ENCODE measurements at places on chromosomes 6 and 20.
A peak's percentile ranks its signal among the peaks of the same experiment; 100 is the strongest.

DNA sequence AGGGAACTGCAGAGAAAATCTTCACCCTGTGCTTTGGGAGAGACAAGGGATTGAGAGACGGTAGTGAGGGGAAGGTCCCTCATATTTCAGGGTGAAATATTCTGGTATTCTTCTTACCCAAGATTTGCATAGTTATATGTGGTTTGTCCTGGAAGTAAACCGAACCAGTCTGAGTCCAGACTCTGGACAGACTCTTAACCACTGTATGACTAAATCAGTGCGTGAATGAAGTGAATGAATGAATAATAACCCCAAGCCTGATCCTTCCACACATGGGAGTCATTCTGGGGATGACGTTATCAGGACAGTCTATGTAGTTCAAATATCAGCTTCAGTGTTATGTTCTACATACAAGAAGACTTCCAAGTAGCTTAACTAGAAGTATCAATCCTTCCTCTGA, 690.7 kb downstream of the KIF16B start:
- peak; percentile 10 for DNase-seq

- DNase-seq, result peak; percentile 56
Observed at GRCh38 chr20:16752901-16753300, 4.7 kb downstream of the OTOR start.

DNA sequence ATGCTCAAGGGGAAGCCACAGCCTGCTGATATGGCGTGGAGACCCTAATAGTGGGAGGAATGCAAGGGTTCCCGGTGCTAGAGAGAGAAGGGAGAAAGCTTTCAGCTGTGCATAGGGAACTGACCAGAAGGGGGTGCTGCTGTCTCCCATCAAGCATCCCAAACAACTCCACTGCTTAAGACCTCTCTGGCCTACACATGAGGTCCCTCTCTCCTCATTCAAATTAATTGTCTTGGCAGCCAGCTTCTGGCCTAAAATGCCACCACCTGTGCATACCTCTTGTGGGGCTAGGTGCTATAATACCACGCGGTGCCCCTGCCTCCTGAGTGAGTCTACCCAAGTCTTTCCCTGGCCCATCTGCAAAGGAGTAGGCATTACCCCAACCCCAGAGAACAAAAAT, 14.5 kb downstream of the ADISSP start:
- DNase-seq, result peak; percentile 64

- DNase-seq, result no peak
Observed at GRCh38 chr6:132511210-132511830, 1.6 kb downstream of the STX7 start.

DNA sequence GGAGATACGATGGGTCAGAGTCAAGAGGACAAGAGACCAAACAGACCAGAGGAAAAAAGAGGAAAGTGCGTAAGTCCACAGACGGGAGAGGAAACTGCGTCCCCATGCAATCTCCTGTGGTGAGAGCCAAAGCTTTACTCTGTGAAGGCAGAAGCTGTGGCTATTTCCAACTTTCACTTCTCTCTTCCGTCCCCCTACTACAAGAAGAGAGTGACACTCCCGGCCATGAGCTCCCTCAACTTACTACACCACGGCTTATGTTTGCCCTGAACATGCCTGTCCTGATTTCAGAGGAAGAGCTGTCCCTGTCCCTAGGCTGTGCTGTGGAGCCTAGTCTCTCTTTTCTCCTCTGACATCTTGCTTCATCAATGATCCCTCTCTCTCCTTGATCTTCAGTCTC, 11.5 kb upstream of the SSR1 start:
- no peak for DNase-seq

GRCh38 chr6:4308364-4308763, 173.0 kb upstream of the ECI2 start:
- peak; percentile 31 for DNase-seq

DNA sequence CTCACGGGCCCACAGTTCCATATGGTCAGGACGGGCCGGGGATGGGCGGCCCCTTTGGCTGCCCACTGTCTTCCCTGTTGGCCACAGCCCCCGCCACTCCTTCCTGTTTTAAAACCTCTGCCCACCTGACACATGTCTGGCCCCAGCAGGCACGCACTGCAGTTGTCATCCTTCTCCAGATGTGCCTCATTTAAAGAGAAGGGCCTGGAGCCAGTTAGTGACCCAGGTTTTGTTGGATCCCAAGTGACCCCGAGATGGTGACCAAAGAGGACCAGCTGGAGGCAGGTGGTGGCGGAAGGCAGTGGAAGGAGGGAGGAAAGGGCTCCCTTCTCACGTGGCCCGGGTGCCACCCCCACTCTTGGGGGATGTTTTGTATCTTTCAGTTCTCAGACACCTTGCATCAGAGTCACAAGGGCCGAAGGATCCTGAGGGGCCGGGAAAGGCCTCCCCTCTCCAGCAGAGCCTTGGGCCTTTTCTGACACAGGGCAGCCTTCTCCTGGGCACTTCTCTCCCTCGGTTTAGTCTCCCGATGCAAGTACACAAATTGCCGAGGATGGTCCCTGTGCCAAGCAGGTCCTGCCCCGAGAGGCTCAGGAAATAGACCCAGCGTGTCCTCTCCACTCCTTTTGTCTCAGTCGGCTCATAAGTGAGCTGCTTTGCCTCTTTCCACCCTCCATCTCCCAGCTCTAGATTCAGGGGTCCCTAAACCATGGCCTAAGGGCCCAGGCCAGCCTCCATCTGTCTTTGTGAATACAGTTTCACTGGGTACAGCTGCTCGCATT, 117.6 kb downstream of the SULF2 start:
- DNase-seq, result no peak

- DNase-seq, result no peak
Observed at GRCh38 chr6:36235309-36235708, 34.6 kb upstream of the PNPLA1 start.

- DNase-seq, result no peak
Observed at GRCh38 chr20:49886571-49887213, 28.6 kb downstream of the SPATA2 start.

- no peak for DNase-seq
Observed at GRCh38 chr20:904039-904545, 12.0 kb downstream of the ANGPT4 start.

DNA sequence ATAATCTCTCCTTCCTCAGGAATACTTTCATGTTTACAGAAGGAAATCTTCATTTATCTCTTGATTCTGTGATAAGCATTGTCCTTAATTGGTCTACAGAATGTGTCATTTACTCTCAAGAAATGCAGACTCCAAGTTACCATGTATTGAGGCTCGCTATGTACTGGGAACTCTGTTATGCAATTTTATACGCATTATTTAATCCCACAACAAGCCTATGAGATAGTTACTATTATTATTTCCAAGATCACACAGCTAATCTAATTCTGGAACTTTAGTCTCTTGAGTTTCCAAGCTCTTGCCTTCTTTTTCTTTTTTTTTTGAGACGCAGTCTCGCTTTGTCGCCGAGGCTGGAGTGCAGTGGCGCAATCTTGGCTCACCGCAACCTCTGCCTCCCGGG, 30.0 kb upstream of the RAB23 start:
- no peak for DNase-seq

- DNase-seq, result peak; percentile 63
Observed at GRCh38 chr6:80508885-80509630, 402.6 kb downstream of the BCKDHB start.

DNA sequence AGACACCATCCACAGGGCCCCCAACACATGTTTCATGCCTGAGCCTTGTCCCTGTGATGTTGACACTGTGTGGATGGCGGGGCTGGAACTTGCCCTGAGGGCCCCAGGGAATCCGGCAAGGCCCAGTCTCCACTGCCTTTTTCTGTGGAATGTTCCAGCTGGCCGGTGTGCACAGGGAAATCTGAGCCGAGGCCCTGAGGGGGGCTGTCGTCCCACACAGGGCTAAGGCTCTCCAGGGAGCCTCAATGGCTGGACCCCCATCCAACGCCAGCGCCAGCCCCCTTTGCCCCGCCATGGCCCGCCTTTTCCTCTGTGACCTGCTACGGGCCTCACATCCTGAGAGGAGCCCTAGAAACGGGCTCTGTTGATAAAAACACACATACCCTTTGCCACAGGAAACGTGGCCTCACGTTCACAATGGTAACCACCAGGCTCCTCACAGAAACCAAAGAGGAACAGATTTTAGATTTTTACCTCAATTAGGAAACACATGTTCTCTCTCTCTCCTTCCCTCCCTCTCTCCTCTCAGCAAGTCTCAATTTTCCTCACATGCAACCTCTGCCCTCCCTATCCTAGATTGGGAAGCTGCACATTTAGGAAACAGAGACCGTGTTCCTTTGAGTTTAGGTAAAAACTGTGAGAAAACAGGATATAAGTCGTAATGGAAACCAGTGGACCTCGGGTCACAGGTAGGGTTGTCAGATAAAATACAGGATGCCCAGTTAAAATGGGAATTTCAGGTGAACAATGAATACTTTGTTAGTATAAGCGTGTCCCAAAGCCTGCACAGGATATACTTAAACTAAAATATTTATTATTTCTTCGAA, 13.7 kb upstream of the ZNF831 start:
- no peak for DNase-seq

DNA sequence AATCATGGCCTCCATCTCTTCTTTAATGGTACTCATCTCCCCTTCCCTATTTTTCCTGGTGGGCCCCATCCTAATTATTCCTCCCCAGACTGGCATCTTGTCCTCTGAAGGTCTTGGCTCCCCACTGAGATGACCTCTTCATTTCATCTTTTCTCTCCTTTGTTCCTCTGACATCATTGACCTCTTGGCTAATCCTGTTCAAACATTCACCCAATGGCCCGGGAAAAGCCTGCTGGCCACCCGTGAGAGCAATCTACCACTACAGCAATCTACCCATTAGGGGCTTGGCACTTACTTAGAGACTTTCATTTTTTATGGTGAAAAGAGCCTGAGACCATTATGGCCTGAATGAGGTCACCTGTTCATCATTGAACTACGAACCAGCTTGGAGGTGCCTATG, 130.8 kb downstream of the DNAH8 start:
- no peak for DNase-seq

GRCh38 chr20:19540392-19540791, 217.7 kb upstream of the RIN2 start:
- DNase-seq, result no peak

GRCh38 chr20:5085380-5085779, 34.4 kb downstream of the PCNA start:
- DNase-seq, result no peak

DNA sequence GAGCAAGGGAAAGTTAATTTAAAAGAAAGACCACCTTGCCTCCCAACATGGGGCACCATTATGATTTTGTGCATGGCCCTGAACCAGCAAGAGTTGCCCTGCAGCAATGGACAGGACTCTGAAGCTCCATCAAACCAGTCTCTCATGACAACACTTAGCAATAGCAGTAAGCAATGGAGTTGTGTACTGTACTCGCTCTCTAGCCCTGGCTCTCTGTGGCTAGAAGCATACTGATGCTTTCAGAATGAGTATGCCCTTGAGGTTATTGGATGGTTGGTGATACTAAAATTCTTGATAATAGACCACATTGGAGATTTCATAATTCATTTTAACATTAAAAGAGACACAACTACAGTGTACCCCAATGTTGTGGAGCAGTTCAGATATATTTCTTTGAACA, 23.2 kb upstream of the LMBRD1 start:
- DNase-seq, result no peak

DNA sequence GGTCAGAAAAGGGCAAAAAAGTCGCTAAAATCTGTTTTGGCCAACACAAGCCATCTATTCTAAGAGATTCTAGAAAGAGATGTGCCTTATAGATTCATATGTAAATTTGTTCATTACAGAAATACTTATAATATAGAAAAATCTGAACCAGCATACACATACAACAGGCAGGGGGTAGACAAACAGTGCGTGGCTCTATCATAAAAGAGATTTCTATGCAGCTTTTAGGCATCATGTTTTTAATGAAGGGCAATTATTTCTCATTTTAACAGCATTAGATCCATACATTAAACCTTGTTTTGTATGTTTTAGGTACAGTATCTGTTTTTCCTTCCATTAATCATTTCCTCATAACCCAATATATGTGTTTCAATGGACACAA, 664 bp downstream of the BTN3A3 start:
- DNase-seq, result no peak

DNA sequence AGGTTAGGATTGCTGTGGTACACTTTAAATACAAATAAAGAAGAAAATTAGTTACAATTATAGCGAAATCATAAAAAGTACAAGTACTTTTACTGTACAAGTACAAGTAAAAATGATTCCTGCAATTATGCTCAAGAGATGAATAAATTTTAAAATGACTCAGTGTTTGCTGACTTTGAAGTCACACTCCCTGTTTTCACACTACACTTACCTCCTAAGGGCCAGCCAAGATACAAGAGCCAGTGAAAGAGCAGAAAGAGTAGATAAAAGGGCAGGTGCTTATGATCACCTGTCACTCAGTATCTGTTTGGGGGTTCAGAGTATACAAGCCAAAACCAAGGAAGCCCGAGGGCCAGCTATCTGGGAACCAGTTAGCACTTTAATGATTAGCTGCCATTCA, 41.0 kb upstream of the COL21A1 start:
- DNase-seq, result no peak

GRCh38 chr6:139577763-139578604, 203.5 kb upstream of the CITED2 start:
- peak; percentile 82 for DNase-seq

GRCh38 chr6:106446983-106447382, 86.5 kb downstream of the CRYBG1 start:
- no peak for DNase-seq

DNA sequence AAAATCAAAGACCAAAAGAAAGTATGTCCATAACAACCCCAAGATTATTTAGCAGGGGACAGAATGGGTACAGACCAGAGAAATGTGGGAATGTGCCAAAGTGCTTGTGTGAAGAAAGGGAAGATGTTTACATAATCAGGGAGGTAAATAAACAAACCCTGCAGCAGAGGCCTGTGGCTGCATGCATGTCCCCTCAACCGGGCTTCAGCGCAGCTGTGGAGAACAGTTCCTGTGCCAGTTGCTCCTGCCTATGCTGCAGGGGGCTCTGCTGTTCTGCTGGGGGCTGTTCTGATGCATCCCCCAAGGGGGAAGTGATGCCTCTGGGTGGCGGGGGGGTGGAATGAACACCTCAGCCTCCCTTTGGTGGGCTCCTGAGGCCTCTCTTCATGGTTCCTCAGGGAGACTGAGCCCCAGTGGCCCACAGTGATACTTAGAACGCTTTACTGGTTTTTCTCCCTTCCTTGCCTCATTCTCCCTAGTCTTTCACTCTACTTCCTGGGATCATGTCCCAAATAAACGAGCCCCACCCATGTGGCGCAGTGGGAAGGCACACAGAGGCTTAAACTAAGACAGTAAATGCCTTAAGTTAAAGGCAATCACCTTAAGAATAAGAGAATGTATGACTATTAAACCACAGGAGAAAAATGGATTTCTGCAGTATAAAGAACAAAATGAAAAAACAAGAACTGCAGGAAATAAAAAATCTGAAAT, 23.0 kb downstream of the RAB23 start:
- peak; percentile 69 for DNase-seq

- no peak for DNase-seq
Observed at GRCh38 chr6:53581173-53581773, 36.4 kb upstream of the GCLC start.

GRCh38 chr6:134080171-134080795, 27.9 kb upstream of the SLC2A12 start:
- DNase-seq, result no peak
